ENCODE measurements at places on chromosomes 5 and 9.

- DNase-seq = no peak
These were observed 105.1 kb downstream of the SLC24A2 start for GRCh38 chr9:19683715-19684114.

GRCh38 chr9:137300567-137301080 is 1.4 kb downstream of the NRARP start:
- no peak for DNase-seq

GRCh38 chr9:88692827-88693226 is 157.8 kb downstream of the NXNL2 start:
- DNase-seq = no peak

DNA sequence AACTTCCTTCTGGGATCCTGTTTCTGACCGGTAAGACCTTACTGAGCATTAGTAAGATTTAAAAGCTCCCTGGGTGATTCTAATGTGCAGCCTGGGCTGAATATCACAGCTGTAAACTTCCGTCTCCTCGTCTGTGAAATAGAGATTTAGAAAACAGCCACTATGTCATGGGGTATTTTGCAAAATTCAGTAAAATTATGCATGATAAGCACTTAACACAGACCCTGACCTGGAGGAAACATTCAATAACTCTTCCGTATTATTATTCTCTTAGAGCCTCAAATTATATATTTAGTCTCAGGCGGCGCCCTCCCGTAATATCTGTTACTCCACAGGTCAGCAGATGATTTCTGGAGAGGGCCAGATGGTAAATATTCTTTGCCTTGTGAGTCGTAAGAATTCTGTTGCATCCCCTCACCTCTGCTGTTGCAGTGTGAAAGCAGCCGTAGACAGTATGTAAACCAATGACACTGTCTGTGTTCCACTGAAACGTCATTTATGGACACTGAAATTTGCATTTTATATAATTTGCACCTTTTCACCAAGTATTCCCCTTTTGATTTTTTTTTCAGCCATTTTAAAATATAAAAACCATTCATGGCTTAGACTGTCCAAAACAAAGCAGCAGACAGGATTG is 39.2 kb upstream of the RARS1 start:
- DNase-seq = no peak

GRCh38 chr9:137055385-137056364 is 1.8 kb upstream of the ENTPD2 start:
- DNase-seq = peak; percentile 95

DNA sequence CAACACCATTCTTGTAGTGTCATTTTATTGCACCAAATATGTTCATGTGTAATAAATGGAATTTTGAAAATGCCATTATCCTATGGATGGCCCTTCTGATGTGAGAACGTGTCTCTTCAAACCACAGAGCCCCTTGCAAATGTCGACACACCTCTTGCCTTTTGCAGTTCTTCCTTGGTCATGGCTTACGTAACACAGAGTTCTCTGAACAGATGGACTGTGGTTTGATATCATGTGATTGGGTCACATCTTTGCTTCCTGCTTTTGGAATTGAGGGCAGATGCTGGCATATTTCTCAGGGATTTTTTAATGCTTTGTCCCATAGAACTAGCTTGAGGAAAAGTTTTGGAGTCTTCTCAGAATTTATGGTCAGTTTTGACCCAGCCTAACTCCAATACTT is 4.6 kb downstream of the TGFBR1 start:
- no peak for DNase-seq
